NCI-H2029 (cell line): ENCODE measurements at places on chromosomes 4 and X.
A peak's percentile ranks its signal among the peaks of the same experiment; 100 is the strongest.

DNA sequence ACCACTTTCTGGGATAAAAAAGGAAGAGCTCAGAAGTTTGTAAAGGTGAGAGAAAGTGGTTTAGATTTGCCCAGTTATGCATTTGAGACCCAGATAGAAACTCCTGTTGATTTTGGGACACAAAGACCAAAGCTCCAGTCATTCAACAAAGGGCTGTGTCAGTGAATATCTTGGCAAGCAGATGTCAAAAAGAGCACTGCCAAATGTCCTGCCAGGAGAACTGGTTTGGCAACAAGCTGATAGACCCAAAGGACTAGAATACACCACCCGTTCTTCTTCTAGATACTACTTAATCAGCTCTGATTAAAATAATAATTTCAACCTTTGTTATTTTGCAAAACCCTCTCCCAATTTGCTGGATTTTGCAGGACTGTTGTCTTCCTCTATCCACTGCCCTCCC is 121.4 kb downstream of the NHS start:
- peak; percentile 20 for DNase-seq

DNA sequence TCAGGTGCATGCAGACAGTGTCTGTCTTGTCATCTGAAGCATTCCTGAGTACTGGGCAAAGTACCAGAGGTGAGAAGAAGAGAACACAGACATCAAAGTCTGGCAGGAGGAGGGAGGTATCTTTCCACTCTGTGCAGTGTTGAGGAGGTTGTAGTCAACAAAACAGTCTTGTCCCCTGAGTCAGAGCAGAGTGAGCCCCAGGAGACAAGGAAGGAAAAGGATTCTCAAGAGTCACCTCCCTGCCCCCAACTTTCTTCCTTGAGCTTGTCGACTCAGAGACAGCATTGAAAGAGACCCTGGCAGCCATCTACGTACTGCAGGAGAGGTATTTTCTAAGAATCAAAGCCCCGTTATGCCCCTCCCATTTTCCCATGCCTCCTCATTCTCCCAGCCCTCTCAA is 4.4 kb upstream of the SRPX start:
- DNase-seq = no peak

DNA sequence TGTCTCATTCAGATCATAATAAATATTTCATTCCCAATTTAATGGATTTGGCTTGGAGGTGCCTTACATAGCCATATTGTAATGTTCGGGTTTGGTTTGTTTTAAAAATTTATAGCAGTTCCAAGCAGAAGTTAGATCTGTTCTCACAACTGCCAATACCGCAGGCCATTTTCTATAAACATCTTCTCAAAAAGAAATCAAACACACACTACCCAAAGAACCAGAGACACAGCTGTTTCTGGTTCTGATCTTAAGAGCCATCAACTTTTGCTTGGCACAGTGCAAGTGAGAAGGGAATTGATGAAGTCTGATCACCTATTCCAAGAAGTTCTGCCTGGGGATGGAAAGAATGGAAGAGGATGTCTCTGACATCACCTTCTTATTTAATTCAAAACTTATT is 22.9 kb downstream of the MID1IP1 start:
- DNase-seq = no peak

DNA sequence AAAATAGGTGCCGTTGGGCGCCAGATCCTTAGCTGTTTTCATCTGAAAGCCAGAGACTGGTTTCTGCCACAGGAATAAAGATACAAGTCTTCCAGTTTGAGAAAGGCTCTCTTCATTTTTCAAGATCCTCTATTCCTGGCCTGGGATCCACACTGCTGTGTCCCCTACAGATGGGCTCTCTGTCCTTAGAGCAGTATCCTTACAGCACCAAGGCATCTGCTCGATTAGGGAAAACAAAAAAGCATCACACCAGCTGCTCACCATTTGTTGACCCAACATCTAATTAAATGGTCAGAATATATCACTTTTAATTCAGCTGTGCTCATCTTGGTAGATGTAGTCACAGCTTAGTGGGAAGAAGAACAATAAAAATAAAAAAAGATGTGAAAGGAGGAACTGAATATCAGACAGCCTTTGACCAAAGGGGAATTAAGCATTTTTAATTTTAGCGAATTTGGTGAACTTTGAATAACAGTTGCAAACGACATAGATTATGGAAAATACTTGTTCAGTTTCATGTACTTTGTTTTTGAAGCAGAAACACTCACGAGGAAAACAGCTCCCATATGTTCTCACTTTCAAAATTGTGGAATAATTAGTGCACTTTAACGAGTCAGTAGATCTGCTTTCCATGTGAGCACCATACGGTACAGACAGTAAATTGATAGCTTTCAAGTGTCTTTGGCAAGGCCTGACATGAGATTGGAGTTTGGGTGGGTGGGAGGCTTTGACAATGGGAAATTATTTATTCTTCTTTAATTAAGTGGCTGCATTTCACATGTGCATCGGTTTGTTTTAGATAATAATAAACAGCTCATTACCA is 148.4 kb upstream of the CLNK start:
- DNase-seq = peak; percentile 11

DNA sequence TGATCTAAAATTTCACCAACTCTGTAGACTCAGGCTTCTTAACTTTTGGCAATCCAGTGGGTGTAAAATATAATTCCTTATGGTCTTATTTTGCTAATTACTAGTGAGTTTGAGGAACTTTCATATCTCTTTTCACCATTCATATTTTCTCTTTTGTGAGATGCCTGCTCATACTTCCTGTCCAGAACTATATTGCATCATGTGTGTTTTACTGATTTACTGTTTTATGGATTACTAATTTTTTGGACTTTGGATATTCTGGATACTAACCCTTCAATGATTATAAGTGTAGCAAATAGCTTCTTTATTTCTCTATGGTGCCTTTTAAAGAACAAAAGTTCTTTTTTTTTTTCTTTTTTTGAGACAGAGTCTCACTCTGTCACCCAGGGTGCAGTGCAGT is 20.6 kb downstream of the GSX2 start:
- no peak for DNase-seq

- DNase-seq = no peak
Measured at GRCh38 chrX:136752796-136753195, 27.9 kb downstream of the ARHGEF6 start.

- DNase-seq = no peak
Measured at GRCh38 chrX:130109429-130110378, 593 bp downstream of the ELF4 start.

- DNase-seq = no peak
Measured at GRCh38 chrX:47838361-47838760, 1.7 kb downstream of the ZNF81 start.

GRCh38 chr4:337932-338758 is 531 bp downstream of the ZNF141 start:
- no peak for DNase-seq

DNA sequence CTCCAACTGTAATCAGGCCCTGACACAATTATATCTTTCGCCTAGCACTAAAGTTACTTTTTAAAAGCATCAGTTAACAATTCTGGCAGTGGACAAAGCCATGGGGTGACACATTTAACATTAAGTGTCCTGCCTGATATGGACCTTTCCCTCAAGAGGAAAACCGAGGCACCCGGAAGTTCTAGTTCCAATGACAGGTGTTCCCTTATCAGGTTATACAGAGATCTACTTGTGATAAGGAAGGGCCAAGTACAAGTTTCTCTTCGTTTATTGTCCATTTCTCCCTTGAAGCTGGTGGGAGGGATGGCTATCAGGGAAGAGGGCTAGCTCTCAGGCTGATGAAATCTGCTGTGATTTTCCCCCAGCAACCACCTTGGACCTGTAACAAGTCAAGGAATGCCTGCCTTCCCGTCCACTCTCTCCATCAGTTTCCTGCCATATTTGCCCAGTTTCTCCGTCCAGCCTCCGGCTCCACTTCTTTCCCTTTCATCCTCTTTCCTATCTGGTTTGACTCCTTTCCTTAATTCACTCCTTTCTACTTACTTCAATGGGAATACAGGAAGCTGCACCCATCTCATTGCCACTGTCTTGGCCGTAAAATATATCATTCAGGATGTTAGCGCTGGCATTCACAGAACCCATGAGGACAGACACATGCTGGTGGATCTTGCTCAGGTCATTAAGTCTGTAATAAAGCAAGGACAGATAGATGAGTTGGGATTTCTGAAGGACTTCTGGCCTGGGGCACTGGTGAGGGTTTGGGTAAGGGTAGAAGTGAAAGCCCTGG is 95.0 kb downstream of the DGKK start:
- no peak for DNase-seq

DNA sequence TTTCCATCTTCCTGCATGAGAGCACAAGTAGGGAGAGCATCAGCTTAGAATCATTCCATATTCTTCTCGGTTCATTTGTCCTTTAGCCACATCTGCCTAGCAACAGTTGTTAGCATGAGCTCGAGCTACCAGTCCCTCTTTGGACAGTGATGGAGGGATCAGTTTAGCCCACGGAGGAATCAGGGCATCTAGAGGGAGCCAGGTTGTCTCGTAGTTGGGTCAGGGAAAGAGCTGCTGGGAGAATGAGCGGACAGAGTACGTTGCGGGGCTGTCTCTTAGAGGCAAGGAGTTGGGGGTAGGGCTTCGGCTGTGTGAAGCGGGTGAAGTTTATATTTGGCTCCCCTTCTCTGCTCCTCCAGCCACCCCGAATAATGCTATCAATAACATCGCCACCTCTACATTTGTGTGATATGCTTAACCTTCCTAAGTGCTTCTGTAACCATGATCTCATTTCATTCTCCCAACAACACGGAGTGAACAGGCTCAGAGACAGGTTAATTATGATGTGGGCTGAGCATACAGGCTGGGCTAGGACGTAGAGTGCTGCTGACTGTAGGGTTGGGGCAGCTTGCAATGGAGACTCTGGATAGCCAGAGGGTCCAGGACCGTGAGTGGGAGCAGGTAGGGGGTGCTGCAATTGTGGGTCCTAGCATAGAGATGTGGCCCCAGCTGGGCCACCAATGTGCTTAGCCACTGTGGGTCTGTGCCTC is 72.6 kb downstream of the FRMPD3 start:
- DNase-seq = no peak

GRCh38 chr4:165345666-165346417 is 18.4 kb downstream of the MSMO1 start:
- no peak for DNase-seq

DNA sequence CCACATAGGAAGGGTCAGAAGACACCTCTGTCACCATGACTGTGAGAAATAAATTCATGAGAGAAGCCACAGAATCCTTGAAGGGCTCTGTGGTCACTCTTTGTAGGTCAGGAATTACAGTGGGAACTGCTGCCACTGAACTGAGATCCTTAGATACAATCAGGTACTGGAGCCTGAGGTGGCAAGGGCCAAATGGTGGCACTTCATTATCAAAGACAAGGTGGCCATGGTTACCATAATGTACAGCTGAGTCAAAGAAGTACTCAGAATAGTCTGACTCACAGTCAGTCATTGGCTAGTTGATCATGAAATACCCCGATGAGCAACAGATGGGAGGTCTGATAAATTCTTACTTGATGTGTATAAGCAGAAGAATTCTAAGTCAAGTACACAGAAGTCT is 131.9 kb downstream of the RTL3 start:
- no peak for DNase-seq

DNA sequence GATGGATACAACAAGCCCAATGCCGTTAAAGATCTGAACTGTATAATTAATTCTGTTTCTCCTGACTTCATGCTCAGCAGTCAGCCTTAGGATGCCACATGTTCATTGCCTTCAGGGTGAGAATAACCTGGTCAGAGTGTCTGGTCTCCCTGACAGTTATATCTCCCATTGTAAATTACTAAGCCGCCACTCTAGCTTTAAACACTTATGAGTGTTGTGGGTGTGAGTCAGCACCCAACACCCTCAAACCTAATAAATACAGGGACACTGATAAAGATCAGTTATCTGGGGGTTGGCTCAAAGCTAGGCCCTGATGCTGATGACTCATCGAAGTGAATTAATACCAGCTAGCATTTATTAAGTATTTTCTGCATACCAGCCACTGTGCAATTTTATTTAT is 64.9 kb upstream of the DYNLT3 start:
- no peak for DNase-seq

- no peak for DNase-seq
Measured at GRCh38 chr4:107647591-107647990, 72.4 kb downstream of the PAPSS1 start.

- DNase-seq = no peak
Measured at GRCh38 chrX:42869011-42869410, 91.0 kb upstream of the PPP1R2C start.

GRCh38 chrX:70029863-70030262 is 19.9 kb downstream of the AWAT2 start:
- DNase-seq = no peak

- DNase-seq = no peak
Measured at GRCh38 chr4:89363786-89364185, 56.2 kb upstream of the GPRIN3 start.

GRCh38 chr4:95742179-95742578 is 97.7 kb upstream of the PDHA2 start:
- DNase-seq = no peak

DNA sequence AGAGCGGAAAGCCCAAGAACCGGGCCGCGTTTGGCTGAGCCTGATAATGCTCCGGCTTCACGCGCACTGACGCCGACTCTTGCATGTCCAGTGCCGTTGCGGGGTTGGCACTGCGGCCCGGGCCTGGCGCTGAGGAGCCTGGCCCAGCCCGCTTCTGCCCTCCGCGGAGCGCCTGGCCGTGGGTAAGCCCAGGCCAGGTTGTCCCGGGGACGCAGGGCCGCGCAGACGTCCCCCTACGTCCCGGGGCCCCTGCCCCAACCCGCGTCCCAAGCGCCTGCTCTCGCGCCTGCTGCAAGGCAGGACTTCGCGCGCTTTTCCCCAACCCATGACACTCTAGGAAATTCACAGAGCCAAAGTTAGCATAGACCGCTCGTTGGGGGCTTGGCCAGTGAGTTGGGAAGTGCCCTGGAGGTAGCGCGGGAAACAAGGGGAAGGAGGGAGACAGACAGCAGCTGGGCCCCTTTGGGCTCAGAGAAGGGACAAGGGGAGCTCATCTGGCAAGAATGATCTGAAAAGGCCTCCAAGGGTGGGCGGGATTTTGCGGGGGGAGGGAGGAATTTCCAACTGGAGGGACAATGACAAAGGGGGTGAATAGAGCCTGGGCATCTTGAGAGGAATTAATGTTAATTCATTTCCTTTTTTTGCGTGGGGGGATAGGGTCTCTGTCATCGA is 665 bp upstream of the LRPAP1 start:
- DNase-seq = no peak

DNA sequence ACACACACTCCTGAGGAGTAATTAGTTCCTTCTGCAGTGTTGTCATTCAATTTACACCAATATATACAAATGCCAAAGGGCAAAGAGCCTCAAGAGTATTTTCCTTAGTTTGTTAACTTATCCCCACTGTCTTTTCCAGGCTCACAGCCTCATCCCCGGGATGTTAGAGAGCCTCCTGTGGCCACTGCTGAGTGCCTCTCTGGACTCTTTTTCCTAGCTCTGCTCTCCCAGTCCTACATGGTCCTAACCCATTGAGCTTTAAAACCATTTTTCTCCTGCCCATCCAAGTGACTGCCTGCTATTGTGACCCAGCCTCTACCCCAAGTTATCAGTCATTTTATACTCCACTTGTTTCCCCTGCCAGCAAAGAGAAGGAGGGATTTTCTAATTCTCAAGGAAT is 23.5 kb upstream of the TTC29 start:
- DNase-seq = no peak

- DNase-seq = no peak
Measured at GRCh38 chr4:80103629-80104028, 30.6 kb upstream of the ANTXR2 start.

- DNase-seq = no peak
Measured at GRCh38 chr4:186813377-186814068, 89.9 kb upstream of the FAT1 start.

GRCh38 chr4:34679228-34679627 is 1565.1 kb downstream of the ARAP2 start:
- DNase-seq = no peak
